ENCODE measurements at places on chromosomes 1 and 21.

DNA sequence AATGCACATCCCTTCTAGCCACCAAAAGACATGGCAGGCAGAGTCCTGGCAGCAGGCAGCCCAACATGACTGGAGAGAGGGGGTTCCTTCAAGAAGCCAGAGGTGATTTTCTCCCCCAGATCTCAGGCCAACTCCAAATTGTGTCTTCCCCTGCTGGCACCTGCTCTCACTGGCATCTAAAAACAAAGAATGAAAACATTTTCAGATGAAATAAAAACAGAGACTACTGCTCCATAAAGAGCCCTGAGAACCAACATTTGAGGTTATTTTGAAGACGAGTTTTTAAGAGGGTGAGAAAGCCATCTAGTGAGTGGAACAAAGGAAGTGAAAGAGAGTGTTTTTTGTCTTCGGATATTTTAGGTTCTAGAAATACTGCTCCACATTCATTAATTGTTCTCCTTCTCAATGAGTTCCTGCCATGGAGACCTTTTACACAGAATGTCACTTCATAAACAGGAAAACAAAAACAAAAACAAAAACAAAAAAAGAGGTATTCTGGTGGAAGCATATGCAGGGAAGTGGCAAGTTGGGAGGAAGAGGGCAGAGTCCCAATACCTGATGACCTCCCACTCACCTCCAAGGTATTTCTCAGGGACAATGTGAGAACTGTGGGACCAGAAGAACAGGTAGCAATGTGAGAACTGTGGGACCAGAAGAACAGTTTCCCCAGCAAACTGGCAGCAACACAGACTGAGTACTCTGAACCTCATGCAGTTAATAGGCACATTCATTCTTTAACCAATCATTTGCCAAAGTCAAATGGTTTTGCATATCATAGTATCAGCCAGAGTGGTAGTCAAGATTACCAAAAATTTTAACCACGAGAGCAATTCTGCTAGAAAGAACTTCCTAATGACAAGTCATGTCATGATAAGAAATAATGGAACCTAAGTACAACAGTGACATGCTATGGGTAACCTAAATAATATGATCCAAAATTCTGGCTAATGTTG is 50.0 kb downstream of the KIAA0319L start:
- no peak for DNase-seq

DNA sequence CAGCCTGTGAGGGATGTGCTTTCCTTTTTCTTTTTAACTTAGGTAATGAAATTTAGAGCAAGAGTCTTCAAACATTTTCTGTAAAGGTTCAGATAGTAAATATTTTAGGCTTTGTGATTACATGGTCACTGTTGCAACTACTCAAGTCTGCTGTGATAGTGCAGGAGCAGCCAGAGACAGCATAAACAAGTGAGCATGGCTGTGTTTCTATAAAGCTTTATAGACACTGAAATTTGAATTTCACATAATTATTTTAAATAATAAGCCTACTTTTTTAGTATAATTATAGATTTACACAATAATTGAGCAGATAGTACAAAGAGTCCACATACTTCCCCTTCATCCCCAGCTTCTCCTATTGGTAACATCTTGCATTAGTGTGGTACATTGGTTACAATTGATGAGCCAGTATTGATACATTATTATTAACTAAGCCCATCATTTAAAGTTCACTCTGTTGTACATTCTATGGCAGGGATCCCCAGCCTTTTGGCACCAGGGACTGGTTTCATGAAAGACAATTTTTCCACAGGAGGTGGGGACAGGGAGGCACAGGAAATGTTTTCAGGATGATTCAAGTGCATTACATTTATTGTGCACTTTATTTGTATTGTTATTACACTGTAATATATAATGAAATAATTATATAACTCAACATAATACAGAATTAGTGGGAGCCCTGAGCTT is 3.0 kb downstream of the ATF6 start:
- no peak for DNase-seq

DNA sequence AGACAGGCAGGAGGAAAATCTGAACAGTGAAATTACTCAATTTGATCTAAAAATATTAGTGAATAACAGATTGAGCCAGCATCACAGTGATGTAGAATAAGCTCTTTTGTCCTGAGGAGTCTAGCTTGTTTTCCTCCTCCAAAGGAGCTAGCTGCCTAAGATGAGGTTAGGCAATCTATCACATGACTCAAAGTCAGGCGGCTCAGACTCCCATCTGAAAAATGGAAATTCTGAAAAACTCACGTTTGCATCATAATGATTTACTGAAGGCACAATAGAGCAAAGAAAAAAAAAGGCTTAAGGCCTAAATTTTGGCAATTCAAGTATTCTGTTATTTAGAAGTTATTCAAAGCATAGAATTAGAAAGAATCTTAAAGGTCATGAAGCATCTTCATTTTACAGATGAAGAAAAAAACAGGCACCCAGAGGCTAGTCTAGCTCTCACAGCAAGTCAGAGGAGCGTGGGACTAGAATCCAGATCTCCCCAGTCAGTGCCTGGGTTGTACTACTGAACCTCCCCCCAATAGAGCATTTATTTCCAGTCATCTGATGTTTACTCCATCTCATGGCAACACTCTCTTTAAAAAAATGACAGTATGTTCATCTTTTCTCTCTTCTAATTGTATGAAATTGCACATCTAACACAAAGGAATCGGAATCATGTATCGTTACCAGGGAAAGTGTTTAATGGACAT is 62.5 kb upstream of the ATF3 start:
- DNase-seq: no peak

GRCh38 chr1:35588197-35588910 is 15.2 kb downstream of the TFAP2E start:
- DNase-seq: no peak

GRCh38 chr1:27299385-27300271 is 22.3 kb upstream of the TMEM222 start:
- peak; percentile 99 for DNase-seq

- no peak for DNase-seq
These were observed 45.6 kb upstream of the GADD45A start for GRCh38 chr1:67639361-67639760.

DNA sequence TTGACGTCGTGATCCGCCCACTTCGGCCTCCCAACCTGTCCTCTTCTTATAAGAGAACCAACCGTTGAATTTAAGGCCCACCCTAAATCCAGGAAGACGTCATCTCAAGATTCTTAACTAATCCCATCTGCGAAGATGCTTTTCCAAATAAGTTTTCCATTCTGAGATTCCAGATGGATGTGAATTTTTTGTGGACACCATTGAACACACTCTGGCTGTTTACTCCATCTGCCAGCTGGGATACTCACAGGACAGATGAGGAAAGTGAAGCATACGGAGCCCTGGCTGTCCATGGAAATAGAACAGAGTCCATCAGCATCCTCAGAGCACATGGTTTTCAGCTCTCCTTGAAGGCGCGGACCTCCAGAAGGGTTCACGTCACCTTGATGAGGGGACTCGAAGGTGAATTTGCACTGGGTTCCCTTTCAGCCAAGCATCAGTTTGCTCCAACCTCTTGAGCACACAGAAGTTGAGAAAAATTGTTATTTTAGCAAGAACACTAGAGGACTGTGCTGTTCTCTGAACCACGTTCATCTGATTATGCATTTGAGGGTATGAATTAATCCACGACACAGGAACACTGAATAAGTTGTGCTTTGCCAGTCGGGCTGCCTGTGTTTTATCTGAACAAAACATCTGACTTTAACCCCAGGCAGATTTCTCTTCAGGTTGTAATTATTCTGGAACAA is 68.6 kb downstream of the KAZN start:
- no peak for DNase-seq

GRCh38 chr1:183218971-183219615 is 33.0 kb downstream of the LAMC2 start:
- no peak for DNase-seq

- no peak for DNase-seq
These were observed 313.1 kb upstream of the TMPRSS15 start for GRCh38 chr21:18716578-18717138.

DNA sequence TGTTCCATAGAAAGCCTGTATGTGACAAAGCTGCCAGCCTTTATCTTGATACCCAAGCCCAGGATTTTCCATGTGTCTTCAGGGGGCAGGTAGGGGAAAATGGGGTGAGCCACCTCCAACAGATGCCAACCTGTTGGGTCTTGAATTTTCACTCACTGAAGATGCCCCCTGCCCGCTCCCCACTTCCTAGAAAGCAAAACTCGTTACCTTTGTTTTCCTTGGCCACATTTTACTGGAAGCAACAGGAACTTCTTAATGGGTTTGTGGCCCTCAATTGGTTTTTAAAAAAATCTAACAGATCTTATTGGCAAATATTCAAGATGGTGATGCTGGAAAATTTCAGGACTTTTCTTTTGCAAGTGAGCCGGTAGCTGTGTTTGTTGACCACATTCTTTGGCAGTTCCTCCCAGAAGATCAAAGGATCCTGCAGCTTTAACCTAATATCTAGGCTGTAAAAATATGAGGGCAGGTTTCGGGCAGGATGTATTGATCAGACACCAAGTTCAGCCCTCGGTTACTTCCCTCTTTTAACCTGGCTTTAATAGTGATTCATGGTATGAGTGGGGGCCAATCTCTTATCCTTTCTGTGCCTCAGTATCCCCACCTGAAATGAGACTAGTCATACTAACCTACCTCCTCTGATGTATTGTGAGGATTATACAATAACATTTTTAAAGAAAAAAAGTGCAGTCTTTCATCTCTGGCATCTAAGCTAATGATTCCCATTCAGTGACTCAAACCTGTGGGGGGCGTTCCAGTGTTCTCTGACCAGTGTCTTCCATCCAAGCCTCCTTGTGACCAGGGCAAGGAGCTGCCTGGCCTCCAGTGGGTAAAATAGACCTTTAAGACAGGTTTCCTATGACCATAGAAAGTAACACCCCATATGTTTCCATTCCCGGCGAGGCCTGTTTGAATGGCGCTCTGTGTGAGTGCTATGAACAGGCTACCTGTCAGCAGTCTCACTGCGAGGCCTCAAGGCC is 21.3 kb upstream of the GNPAT start:
- DNase-seq: no peak

DNA sequence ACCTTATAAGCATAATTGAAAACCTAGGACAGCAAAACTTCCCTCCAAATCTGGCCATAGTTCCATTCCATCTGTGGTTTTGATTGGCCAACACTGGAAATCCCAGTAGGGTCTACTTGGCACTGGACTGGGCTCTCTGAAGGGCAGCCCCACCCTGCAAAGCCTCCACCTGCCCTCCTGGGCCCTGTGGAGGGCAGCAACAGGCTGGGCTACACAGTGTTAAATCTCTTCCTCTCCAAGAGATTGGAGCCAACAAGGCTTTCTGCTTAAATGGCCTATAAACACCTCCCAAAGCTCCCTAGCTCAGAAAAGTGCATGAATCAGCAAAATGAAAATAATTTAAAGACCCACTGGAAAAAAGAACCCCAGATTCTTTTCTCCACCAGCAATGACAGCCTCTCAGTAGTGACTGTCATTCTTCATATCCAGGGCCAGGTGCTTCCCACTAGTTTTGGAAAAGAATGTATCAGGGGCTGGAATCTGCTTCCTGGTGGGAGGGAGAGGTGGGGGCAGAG is 58.5 kb downstream of the BEND5 start:
- DNase-seq: no peak

- DNase-seq: no peak
These were observed 78.4 kb downstream of the PROX1 start for GRCh38 chr1:214066190-214066589.

GRCh38 chr1:51897699-51898031 is 19.1 kb upstream of the NRDC start:
- DNase-seq: no peak

GRCh38 chr1:244844155-244845121 is 9.0 kb downstream of the COX20 start:
- DNase-seq: no peak

GRCh38 chr1:56225964-56226815 is 353.2 kb downstream of the PLPP3 start:
- DNase-seq: no peak

GRCh38 chr1:38235705-38236104 is 189.1 kb upstream of the POU3F1 start:
- no peak for DNase-seq

DNA sequence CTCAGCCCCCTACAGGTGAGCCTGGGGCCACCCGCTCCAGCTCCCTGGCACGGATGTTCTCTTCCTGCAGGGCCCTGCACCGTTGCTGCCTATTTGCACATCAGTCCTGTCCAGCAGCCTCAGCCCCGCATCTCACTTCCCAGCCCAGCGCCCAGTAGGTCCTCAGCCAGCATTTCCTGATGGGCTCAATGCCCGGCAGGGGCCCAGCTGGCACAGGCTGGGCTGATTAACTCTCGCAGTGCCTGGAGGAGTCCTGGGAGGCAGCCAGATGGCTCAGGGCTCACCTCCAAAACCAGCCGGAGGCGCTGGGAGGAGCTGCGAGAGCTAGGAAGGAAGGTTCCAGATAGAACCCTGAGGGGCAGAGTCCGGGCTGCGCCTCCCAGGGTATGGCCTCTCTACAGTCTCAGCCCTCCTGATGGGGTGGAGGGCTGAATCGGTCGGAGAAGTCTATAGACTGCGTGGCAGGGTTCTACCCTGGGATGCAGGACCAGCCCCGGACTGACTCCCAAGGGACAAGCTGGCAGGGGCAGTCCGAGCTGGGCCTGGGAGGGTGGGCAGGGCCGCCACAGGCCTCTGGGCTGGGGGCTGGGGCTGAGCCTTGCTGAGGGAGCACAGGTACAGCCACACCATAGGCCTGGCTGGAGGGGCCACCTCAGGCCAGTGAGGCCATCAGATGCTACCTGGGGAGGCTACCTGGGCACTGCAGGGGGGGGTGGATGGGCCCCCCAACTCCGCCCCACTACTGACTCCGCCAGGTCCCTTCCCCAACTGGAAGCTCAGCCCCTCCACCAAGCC is 19.2 kb upstream of the CLSTN1 start:
- no peak for DNase-seq

- no peak for DNase-seq
These were observed 93.6 kb downstream of the CRYAA start for GRCh38 chr21:43262427-43262826.

DNA sequence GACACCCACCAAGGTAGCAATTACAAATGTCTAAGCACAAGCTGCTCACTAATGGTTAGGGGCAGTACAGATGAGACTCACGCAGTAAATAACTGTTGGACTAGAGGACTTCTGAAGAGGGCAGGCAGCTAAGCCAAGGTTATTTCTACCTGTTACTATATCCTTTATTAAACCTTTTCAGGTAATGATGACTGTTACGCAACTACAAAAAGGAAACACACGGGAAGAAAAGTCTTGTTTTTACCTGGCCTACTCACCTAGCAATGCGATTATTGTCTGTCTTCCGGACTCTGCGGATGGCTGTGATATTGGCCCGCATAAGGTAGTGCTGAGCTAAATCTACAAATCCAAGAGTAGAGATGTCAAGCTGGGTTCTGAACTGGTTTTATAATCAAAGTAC is 17.8 kb upstream of the VHLL start:
- no peak for DNase-seq

All from mesendoderm (in vitro differentiated cells).